ENCODE measurements at places on chromosomes 3 and 15.

DNA sequence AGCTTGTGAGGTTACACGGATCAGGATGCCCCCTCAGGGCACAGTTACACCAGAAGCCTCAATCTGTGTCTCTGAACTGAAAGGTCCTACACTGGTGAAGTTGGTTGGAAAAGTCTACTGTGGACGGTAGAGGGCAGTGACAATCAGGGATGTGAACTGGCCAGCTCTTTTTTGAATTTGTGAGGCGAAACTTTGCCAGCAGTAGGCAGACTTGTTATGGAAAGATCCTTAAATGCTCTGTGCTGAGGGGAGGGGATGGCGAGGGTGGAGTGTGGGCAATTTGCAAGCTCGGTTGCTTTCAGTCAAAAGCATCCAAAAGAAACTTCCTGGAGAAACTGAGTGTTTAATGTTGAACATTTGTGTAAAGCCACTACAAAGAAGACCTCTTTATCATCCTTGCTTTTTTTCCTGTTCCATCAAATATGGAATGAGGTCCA is 127.4 kb upstream of the ABHD17C start:
- DNase-seq = peak; percentile 10

GRCh38 chr3:194584866-194585265 is 48.4 kb downstream of the TMEM44 start:
- DNase-seq = no peak

GRCh38 chr3:42079701-42080452 is 11.3 kb upstream of the TRAK1 start:
- no peak for DNase-seq

DNA sequence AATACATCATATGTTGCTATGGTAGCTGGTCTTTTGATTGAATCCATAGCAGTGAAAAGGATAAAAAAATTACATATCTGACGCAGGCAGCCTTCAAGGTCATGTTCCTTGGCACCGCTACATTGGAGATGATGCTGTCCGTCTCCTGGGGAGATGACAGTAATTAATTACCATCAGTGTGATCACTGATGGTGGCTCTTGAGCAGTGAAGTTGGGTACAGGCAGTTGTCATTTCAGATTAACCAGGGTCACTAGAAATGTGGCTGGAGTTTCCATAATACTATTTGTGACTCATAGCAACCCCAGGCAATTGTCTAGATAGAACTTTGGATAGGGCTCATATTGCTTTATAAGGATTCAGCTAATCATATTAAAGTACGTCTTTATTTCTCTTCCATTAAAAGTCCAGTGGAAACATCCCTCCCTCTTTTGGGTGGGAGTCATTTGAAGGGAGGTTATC is 136.3 kb downstream of the THSD4 start:
- no peak for DNase-seq

- no peak for DNase-seq
Measured at GRCh38 chr3:112958811-112959560, 15.9 kb downstream of the CD200R1 start.

All from NCI-H345 (cell line).